ENCODE measurements at places on chromosomes 6 and 20.

- DNase-seq = no peak
Observed at GRCh38 chr20:37755665-37756064, 61.8 kb downstream of the CTNNBL1 start.

- DNase-seq = no peak
Observed at GRCh38 chr20:64233725-64234124, 21.8 kb upstream of the PCMTD2 start.

DNA sequence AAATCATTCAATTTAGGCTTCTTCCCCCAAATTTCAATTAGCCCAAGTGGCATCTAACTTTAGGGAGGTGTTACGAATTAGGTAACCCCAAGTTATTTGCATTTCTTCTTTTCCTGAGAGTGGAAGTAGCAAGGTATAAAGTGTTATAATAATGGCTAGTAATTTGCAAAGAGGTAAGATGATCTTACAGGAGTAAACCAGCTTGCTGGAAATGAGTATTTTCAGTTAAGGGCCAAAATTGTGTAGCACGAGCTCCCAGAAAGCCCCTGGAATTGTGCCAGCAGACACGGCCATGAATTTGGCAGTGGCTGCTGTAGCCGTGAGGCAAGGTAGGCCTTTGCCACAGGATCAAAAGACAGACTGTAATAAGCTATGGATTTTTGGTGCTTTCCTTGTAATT lies 38.0 kb downstream of the CITED2 start:
- no peak for DNase-seq

DNA sequence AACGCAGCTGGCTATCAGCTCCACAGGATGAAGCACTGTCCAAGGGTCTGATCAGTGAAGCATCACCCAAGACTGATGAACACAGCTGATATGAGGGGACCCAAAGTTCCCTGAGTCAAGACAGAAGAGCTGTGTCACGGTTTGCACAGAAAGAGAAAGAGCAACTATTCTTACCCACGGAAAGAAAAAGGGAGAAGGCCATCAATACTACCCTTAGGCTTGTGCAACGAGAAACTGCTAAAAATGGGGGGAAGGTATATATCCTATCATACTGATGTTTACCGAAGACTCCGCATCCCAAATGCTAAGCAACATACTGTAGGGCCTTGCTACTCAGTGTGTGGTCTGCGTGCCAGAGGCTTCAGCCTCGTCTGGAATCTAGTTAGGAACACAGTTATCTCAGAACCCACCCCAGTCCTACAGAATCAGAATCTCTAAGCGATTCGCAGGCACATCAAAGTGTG lies 665 bp downstream of the FASTKD5 start:
- no peak for DNase-seq

DNA sequence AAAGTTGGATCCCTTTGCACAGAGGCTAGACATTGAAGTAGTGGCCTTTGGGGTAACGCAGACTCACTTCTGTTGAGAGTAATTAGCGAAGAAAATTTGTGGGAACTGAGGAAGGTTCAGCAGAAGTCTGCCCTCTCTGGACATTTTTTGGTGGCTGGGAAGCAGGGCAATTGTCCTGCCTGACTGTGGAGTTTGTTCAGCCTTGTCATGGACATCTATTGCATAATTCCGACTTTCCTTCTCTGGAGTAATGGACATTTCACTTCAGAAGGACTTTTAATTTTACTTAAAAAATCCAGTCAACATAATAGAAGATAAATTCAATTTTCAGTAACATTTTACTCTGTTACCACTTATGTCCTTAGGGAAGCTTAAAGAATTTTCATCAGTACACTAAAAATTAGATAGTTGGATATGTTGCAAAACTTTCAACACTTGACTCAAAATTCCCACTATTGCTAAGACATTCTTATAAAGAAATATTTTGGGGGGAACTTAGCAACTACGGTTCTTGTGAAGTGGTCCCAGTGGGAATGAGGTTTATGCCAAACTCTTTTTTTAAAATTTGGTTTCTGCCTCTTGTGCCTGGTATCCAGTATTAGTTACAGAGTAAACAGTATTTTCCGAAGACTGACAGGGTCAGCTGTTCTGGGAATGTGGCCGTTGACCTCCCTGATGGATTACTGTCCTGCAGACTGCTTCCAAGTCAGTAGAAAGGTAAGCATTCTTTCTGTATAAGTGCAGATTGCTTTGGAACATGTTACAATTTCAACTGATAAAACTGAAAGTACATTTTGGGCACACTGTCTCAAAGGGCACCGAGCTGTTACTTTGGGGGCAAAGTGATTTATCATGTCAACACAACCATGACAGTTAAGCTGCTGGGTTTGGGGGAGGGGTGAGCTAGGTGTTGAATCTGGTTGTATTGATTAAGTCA lies 100.6 kb upstream of the MLIP start:
- DNase-seq = no peak

DNA sequence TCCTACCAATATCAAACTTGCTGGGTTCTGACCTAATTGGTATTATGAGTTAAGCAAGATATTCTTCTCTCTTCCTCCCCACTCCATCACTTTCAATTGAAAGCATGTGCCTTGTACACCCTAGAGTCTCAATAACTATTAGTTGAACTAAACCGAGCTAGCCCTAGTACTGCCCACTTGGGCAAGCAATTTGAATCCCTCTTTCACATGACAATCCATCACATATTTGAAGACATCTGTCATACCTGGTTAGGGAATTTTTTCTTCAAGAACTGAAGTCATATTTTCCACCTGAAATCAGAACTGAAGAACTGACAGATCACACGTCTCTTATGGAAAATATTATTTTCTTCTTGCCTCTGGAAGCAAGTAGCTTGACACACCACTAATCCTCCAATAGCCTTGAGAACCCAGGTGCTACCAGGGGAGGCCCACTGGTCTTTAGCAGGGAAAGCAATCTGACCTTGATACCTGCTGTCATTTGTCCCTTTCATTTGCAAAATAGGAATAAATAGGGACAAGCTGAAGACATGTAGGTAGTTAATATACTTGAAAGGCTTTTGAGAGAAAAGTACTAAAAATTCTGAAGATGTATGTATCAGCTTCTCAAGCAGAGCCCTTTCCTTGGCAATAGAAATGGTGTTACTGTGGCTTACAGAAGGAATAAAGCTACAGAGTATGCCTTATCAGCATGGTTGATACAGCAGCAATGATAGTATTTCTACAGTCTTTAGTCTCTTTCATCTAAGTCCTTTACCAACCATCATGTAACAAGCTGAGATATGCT lies 71.4 kb downstream of the GJA10 start:
- DNase-seq = no peak

- no peak for DNase-seq
Observed at GRCh38 chr6:579339-579738, 77.6 kb downstream of the HUS1B start.

DNA sequence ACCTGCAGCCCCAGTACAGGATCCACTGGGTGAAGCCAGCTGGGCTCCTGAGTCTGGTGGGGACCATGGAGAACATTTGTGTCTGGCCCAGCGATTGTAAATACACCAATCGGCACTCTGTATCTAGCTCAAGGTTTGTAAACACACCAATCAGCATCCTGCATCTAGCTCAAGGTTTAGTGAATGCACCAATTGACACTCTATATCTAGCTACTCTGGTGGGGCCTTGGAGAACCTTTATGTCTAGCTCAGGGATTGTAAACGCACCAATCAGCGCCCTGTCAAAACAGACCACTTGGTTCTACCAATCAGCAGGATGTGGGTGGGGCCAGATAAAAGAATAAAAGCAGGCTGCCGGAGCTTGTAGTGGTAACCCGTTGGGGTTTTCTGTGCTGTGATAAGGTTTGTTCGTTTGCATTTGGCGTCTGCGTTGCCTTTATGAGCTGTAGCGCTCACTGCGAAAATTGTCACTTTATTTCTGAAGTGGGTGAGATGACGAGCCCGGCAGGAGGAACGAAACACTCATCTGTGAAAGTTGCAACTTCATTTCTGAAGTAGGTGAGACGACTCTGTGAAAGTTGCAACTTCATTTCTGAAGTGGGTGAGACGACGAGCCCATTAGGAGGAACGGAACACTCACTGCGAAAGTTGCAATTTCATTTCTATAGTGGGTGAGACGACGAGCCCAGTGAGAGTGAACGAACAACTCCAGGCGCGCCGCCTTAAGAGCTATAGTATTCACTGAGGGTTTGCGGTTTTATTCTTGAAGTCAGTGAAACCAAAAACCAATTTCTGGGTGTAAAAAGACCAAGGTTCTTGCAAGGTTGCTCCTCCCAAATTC lies 31.1 kb downstream of the SERPINB6 start:
- DNase-seq = peak; percentile 74

GRCh38 chr6:42704937-42705374 lies 17.4 kb downstream of the PRPH2 start:
- no peak for DNase-seq

DNA sequence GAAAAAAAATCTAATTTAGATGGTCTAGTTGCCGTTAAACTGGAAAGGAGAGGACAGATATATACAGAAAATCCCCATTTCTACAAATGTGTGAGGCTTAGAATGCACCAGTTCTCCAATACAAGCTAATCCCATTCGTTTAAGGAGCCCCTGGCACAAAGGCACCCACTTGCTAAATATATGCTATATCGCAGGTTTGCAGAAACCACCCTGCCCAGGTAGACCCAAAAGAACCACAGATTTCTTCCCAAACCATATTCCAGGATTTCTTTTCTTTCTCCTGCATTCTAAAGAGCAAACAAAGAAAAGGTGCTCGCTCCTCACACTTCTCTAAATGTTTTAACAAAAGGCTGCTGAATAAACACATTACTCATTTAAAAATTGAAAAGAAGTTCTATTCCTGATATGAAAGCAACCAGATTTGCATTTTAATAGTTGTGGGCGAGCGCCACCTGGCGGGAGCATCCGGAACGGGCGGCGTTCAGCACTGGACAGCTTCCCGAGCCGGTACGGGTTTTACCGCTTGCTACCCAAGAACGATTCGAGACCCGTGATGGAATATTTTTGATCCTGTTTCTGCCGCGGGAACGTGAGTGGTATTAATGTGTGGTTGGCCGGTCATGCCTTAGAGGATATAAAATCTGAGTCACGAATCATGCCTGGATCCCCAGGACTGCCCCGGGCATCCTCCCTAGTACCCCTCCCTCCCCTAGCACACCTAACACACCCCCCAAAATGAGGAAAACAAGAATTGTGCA lies 2.1 kb downstream of the PTPRT start:
- peak; percentile 19 for DNase-seq

GRCh38 chr6:51678905-51679620 lies 408.4 kb downstream of the PKHD1 start:
- DNase-seq = no peak

GRCh38 chr6:19410481-19410880 lies 426.7 kb upstream of the ID4 start:
- no peak for DNase-seq

- DNase-seq = no peak
Observed at GRCh38 chr6:162814426-162814973, 86.7 kb downstream of the PACRG start.

DNA sequence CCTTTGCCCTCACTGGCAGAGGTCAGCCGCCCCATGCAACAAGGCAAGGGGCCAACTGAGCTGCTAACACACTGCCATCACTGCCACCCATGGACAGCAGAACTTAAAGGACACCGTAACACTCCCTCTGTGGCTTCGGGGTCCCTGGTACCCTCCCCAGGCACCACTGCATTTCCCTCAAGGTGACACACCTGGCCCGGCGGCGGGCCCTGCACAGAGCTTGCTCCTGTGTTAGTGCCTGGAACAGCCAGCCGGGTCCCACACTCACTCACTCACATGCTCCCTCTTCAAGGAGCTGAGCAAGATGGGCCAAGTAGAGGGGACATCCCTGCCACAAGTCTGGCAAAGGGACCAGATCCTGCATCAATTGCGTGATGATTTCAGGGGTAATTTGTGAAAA lies 126.5 kb upstream of the SOX4 start:
- DNase-seq = no peak

DNA sequence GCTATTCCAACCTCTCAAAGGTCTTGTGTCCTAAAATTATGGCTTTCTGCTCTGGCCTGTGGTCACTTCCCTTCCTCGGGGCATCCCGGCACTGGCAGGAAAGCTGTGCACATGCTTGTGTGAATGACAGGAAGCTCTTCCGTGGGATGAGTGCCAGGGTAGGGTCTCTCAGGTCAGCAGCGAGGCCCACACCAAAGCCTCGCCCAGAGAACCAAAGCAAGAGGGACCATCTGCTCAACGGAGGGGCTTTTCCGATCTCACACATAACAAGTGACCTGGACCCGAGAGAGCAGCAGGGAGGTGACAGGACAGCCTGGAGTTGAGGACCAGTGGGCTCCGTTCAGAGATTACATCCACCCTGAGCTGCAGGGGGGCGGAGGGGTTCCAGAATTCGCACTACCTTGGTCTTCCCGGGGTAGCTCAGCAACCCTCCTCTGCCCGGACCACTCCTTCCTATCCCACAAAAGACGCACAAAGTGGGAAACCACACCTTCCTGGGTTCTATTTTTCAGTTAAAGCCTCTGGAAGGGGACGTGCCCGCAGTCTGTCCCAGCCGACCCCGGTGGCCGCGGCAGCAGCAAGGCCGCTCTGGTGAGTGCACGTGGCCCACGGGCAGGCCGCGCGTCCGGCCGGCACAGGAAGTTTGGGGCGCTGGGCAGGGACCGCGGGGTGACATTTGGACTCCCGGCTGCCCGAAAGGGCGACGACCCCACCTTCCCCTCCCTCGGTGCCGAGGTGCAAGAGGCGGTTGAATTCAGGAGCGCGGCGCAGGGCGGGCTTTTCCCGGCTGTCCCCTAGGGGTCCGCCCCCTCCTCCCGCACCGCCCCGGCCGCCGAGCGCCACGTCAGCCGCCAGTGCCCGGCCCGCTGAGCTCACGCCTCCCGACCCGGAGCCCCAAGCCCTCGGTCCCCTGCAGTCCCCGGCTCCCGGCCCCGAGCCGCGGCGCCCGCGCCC lies 988 bp downstream of the TXNDC5 start:
- peak; percentile 29 for DNase-seq

GRCh38 chr6:34276881-34277762 lies 28.3 kb upstream of the SMIM29 start:
- no peak for DNase-seq

DNA sequence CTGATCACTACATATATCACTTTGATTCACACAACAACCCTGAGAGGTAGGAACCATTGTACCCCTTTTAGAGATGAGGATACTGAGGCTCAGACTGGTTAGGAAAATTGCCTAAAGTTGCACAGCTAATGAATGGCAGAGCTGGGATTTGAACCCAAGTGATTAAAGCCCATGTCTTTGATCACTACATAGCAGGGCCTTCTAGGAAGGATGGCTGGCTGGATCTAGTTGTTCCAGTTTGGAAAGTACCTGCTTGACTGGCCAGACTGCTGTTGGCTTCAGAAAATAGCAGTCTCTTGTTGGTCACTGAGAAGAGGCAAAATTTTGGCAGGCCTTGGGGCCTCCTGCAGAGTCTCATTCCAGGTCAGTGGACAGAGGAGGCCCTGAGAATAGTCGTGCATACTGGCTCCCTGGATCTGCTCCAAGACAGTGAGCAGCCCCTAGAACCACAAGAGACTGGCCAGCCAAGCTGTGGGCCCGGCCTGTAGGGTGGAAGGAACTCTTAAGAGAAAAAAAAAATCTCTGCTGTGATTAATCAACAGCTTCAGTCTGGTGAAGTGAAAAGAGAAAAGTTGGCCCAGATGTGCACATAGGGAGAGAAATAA lies 17.5 kb downstream of the PPARD start:
- no peak for DNase-seq
